Activated T-cell treated with anti-CD3 and anti-CD28 coated beads, Interleukin-2, amount 50 U/mL, for 1 hour (primary cell): ENCODE measurements at places on chromosomes 16 and 17.
A peak's percentile ranks its signal among the peaks of the same experiment; 100 is the strongest.

GRCh38 chr16:76956394-76956793, 234.6 kb upstream of the MON1B start:
- DNase-seq: no peak

DNA sequence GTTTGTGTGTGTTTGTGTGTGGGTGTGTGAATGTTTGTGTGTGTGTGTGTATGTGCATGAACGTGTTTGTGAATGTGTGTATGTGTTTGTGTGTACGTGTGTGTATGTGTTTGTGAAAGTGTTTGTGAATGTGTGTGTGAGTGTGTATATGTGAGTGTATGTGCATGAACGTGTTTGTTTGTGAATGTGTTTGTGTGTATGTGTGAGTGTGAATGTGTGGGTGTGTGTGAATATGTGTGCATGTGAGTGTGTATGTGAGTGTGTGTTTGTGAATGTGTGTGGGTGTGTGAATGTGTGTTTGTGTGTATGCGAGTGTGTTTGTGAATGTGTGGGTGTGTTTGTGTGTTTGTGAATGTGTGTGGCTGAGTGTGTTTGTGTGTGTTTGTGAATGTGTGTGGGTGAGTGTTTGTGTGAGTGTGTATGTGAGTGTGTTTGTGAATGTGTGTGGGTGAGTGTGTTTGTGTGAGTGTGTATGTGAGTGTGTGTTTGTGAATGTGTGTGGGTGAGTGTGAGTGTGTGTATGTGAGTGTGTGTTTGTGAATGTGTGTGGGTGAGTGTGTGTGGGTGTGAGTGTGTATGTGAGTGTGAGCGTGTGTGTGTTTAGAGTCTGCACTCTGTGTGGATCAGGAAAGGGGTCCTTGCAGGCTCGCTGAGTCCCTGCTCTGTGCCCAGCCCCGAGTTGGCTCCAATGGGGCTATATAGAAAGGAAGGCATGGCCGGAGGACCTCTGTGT, 890 bp upstream of the CD300A start:
- no peak for DNase-seq

- DNase-seq: no peak
These were observed 78.0 kb downstream of the MPRIP start for GRCh38 chr17:17120294-17120693.

DNA sequence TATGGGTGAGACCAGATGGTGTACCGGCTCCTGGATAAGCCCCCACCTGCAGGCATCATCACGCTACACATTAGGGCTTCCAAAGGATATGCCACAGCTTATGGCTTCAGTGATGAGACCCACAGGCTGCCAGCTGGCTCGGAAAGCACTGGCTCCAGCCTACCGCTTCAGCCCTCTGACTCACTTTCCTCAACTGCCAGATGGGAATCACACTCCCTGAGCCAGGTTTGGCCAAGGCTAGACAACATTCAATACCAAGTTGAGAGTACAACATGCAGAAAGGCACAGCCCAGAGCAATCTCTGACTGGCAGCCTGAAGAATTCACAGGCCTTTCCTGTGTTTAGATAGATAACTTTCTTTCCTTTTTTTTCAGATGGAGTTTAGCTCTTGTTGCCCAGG, 10.3 kb downstream of the CENPV start:
- DNase-seq: no peak

- DNase-seq: no peak
These were observed 25.3 kb downstream of the VWA3A start for GRCh38 chr16:22117609-22118008.

GRCh38 chr17:78089576-78090281, 38.8 kb downstream of the TMC6 start:
- no peak for DNase-seq

- DNase-seq: no peak
These were observed 108.5 kb downstream of the NLK start for GRCh38 chr17:28151001-28151400.

DNA sequence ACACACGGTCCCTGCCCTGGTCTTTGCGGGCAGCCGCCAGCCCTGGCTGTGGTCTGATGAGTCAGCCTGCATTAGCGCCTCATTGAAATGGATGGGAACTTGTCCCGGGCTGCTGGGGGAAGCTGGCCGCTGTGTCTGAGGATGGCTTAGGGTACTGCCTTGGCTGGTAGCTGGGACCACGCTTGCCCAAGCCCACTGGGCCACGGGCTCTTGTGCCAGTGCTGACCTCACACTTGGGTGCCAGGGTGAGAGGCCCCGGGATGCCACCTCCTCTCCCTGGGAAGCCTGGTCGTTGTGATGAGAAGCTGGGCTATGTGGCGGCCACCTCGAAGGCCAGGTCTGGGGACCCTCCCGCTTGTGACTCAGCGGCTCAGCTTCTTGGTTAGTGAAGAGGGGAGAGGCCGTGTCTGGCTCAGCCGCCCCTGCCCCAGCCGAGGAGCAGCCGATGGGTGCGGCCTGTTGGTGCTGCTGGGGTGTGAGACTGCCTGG, 10.7 kb downstream of the CACNA1H start:
- DNase-seq: no peak

DNA sequence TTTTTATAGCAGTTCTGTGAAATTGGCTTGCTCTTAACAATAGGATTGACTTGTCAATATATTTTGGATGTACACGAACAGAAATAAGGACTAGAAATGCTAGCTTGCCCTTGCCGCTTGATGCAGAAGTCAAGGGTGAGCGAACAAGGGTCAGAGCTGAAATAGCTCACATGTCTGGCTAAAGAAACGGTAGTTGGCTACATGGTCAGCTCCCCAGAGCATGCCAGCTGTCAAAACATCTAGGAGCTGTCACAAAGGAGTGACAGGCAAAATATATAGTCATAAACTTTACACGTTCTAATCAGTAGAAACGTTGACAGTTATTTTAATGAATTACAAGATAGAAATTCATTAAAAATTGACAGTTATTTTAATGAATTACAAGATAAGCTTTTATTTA, 2.9 kb upstream of the MEIOB start:
- DNase-seq: no peak

GRCh38 chr17:42677921-42678781, 1.4 kb upstream of the PLEKHH3 start:
- peak; percentile 84 for DNase-seq

DNA sequence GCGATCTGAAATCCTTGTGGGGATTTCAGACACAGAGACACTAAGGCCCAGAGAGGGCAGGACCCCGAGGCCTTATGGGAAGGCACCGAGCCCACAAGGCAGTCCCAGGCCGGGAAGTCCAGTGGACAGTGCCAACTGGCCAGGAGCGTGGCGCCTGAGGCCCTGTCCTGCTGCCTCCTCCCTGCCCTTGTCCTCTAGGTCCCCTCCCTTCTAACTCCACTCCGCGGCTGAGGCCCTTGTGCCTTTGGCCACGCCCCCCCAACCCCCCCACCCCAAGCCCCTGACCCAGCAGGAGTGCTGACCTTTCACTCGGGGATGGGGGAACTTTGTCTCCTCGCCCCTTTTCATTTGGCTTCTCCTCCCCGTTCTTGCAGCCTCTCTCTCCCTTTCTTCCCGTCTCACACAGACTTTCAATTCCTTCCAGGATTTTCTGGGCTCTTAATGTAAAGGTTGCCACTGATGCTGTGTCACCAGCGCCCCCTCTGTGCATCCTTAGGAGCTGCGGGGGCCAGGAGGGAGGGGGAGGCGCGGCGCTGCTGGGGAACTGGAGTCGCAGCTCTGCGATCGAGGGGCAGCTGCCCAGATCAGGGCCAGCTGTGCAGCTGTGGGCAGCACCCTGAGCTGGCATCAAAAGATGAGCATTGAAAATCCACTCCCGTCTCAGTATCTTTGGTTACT, 29.1 kb downstream of the CRHR1 start:
- no peak for DNase-seq

DNA sequence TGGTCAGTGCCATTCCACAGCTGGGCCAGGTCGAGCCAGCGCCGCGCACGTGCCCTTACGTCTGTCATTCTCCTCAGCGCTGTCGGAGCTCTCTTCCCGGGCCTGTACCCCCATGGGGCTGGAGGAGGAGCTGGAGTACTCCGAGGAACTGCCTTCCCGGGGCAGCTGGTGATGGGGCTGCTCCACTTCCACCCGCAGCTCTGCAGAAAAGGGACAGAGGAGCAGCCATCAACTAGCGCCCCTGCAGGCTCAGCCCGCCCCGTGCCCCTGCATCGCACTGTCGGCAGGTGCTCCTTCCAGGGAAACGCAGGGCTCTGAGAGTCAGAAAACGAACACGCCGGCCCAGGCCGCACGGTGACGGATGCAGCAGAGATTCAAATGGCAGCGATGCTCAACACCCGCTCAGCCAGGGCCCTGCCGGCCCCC, 20.9 kb downstream of the MAP1LC3B start:
- DNase-seq: no peak

DNA sequence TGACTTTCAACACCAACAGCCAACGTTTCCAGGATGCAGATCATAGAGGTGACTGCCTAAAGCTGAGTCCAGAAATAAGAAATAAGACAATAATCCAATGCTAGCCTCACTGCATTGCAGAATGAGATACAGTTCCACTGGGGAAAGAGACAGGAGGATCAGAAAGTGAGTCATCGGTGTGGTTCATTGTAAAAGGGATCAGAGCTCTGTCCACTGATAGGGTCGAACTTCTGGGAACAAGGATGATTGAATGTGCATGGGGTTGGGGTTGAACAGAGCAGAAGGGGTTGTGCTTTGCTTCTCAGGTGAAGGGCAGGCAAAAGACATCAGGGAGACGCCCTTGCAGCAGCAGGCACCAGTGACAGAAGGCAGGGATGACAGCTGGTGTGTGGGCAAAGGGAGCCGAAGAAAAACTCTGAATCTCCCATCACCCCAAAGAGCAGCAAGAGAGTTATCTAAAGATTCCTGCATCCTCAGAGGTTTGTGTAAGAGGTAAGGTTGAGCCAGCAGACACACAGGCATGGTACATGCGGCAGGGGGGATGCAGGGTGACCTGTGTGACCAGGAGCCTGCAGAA, 16.4 kb downstream of the CLEC10A start:
- DNase-seq: no peak

- no peak for DNase-seq
These were observed 46.1 kb downstream of the ARHGAP17 start for GRCh38 chr16:24969071-24969470.

GRCh38 chr16:86389566-86390328, 120.6 kb upstream of the FOXF1 start:
- no peak for DNase-seq

DNA sequence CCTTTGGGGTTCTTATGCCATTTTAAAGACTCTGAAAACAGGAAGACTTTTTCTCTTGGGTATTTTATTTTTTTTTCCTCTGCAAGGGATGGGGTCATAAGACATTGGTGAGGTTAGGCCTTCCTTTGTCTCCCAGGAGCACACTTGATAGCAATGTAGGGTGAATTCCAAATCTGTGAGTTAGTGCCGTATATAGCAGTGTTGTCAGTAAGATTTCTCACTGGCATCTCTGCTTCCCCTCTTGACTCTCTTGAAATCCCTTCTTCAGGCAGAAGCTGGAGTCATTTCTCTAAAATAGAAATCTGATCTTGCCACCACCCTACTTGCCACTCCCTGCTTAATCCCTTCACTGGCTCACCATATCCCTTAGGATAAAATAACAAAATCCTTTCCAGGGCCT, 529.7 kb downstream of the WWOX start:
- no peak for DNase-seq

GRCh38 chr17:56577843-56578204, 15.7 kb upstream of the NOG start:
- no peak for DNase-seq

DNA sequence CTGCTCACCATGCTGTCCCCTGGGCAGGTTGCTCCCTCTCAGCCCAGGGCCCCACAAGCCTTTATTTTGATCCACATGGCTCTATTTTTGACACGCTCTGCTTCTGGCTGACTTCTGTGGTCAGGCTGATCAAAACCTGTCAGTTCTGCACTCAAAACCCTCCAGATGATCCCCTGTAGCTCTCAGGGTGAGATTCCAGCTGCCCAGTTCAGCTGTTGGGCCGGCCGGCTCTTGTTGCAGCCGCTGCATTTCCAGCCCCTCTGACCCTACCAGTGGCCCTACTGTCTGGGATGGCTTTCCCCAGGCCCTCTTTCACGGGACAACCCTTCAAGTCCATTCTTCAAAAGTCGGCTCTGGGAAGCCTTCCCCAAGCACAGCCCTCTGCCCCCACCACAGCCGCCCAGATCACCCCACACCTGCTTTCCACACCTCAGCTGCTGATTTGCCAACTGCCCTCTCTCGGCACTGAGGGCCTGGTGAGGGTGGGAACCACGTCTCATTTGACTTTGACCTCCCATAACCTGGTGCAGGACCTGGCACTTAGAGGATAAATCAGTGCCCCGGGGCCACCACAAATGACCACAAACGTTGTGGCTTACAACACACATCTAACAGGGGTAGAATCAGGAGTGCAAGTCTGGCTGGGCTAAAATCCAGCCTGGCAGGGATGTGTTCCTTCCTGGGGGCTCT, 16.3 kb upstream of the CACNG4 start:
- DNase-seq: no peak

DNA sequence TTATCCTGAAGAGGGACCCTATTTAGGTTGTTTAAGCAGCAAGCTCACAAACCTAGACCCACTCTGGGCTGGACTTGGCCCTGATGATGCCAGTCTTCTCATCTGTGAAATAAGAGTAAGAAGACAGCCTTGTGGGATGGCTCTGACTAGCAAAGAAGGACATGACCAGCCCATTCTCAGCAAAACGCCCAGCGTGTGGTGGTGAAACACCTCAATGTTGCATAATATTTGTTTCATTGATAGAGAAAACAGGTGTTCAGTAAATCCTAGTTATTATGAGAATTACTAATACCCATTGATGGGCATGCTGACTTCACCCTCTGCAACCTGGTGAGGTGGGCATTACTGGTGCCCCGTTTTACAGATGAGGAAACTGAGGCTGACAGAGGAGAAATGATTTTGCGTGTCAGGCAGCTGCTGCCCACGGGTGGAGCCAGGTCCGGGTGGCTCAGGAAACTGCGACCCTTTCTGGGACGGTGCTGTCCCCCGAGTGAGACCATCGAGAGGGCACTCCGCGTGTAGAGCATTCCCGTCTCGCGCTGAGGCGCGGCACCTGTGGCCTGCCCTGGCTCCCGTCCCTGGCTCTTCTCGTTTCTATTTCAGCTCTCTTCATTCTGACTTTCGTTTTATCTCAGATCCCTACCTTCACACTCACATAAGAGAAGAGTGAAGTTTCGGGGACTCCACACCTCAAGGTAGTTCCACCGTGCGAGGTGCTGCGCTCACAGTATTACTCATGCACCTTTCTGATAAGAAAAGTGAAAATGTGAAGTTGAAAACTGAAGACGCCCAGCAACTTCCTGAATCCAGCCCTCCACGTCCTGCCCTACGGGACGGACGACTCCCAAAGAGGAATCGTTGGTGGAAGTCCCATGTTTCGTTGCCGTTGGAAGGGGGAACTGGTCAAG, 48.5 kb downstream of the IRF8 start:
- peak; percentile 39 for DNase-seq

DNA sequence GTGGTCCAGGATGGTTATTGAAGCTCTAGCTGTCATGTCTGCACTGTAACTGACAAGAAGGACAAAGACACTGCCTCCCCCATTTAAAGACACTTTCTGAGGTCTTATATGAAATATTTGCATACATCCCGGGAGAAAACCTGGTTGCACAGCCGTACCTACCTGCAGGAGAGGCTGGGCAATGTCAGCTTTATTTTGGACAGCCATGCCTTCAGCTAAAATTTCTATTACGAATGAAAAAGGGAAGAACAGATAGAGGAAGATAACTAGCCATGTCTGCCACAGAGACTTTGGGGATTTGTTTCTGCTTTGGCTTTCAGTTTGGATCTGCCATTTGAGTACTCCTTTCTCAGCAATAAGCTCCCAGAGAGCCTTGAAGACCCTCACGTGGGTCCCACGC, 19.0 kb downstream of the SLC7A6 start:
- no peak for DNase-seq

- no peak for DNase-seq
These were observed 4.8 kb downstream of the MYO18A start for GRCh38 chr17:29175349-29175748.

- no peak for DNase-seq
These were observed 2.6 kb downstream of the BAIAP3 start for GRCh38 chr16:1335996-1336395.

GRCh38 chr16:4500272-4500671, 24.1 kb downstream of the HMOX2 start:
- no peak for DNase-seq
